ENCODE measurements at places on chromosomes 1 and 21.

- DNase-seq, result no peak
Measured at GRCh38 chr1:176601348-176601747, 138.4 kb downstream of the PAPPA2 start.

DNA sequence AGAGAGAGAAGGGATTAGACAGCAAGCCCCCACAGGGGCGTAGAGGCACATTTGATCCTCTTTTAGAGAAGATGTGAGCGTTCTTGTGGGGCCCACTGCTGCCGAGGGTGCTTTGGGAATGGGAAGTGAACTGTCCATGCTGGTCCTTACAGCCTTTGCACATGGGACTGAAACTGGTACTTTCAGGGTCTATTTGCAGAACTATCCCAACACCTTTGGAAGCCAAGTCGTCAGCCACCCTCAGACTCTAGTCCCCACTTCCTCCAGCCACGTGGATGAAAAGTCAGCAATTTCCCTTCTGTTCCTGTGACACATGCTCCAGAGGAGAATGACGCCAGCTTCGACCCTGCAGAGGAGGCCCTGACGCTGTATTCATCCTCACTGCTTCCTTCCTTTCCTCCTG, 2.6 kb upstream of the RAB7B start:
- DNase-seq, result no peak

DNA sequence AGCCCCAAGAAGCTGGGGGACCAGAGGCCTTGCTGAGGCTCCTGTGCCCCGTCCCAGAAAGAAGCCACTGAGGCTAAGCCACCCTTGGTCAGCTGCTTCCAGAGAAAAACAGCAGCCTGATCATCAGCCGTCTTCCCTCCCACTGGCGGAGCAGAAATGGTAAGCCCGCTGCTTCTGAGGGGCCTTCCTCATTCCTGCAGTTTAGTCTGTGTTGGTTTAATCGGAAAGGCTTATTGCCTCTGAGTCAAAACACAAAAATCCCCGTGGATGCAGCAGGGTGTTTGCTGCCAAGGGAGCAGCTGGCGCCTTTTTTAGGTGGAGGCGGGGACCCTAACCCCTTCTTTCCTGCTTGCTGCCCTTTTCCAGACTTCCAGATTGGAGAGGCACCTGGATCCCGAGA, 33.9 kb downstream of the SPSB1 start:
- DNase-seq, result no peak

GRCh38 chr21:35254006-35254764, 205.1 kb upstream of the RUNX1 start:
- no peak for DNase-seq

DNA sequence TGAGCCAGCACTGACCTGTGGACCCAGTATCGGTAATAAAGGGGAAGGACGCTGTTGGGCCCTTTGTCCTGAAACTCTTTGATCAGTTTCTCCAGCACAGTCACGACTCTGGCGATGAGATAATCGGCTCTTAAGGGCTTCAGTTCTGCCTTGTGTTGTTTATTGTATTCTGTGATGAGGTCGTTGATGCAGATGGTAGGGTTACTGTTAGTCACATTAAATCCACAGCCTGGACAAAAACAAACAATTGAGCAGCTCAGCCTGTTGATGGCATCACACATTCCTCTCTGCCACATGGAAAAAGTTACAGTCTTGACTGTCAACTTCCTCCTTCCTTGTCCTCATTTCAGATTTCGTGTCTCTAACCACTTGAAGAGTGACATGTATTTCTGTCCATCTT, 57.6 kb downstream of the SIM2 start:
- DNase-seq, result no peak

DNA sequence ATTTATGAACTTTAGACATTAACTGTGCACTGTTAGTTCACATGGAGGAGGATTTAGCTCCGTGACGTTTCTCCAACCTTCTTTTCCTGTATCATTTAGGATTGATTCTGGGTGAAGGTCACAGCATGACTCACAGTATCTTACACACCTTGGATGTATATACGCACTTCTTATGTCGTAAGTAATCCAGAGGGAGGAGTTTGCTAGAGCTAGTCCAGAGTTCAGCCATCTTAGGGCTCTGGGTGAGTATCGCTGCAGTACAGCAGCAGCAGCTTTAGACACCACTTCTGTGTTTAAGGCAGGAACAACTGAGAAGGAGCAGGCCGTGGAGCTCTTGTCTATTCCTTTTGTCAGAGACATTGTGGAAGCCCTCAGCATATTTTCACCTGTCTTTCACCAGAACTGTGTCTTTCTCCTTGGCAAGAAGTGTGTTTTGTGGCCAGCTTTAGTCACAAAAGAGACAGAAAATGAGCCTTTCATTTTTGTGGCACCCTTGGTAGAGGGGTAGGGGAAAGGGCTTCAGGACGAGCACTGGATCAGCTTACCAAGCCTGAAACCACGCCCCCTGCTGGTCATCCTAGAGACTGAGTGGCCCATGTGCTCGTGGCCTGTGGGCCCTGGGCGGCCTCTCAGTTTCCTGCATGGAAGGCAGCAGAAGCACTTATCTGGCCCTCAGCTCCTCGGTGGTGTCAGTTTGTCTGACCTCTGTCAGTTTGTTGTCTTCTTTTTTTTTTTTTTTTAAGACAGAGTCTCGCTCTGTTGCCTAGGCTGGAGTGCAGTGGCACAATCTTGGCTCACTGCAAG, 64.0 kb downstream of the ADARB1 start:
- peak; percentile 63 for DNase-seq

DNA sequence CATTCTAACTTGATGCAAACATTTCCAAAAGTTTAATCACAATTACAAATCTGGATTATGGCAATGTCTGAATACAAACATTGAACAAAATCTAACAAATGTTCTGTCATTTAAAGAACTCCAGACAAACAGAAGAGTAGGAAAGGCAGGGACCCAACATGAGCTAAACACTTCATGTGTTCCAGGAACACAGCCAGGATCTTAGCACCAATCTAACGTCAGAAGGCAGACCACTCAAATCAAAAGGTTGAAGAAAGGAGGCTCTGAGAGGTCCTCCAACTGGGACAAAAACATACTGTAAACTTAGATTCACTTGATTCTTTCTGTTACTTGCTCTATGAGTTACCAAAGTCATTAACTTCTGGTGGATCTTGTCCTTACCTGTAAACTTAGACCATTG, 374.0 kb downstream of the NEGR1 start:
- DNase-seq, result no peak

DNA sequence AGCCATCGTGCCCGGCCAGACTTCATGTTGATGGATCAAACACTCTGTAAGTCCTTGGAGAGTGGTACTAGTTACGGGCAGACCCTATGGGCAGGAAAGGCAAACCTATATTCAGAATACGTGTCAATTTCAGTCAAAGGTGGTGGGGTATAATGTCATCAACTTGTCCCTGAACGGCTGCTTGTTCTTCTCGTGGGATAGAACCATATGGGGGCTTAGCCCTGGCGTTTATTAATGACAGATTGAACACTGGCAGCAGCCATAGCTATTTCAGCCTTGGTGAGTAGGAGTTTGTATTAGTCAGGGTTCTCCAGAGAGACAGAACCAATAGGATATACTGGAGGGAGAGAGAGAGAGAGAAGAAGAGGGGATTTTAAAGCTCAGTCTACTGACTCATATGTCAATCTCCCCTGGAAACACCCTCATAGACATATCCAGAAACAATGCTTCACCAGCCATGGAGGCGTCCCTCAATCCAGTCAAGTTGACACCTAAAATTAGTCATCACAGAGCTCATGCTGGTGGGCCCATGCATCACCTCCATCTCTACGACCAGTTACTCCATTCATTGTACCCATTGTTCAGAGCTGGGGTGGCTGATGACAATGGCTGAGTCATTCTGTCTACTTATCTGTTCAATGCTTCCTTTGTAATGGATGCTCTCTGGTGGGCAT, 16.1 kb upstream of the AQP10 start:
- no peak for DNase-seq

DNA sequence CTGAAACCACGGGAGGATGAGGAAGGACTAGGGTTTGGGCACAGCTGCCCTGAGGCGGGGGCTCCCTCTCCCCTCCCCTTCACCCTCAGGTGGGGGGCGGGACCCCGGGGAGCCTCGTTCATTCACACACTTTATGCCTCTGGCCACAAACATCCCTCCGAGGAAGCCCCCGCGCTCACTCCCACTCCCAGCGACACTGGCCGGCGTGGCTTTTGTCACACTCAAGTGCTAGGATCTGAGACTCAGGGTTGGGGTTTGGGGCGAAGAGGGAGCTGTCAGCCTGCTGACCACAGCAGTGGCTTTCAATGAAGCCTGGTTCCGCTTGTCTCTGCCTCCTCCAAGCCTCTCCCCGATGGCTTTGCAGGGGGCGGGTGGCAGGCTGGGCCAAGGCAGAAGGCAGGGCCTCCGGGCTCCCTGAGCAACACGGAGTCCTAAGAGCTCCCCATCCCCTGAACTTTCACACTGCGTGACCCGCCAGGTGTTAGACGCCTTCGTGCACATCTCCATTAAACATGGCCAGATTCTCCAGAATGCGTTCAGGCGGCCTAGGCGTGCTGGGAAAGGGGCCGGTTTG, 178.1 kb downstream of the NPHP4 start:
- DNase-seq, result no peak

- no peak for DNase-seq
Measured at GRCh38 chr1:74197255-74197654, 721 bp downstream of the LRRIQ3 start.

DNA sequence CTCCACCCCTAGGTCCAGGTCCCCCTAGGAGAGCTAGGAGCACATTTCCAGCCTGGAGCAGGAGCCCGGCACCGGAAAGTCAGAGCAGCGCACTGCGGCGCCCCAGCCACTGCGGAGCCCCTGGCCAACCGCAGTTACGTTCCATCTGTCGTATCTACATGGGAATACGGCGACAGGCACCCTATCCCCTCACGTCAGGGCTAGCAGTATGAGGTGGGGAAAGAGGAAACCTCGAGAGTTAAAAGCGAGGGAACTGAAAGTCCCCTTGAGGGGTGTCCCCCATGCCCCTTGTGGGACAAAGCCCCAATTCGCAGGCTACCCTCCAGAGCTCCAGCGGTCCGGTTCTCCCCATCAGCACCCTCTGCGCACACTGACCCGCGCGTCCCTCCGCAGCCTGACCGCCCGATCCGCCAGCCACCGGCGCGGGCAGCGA, 995 bp downstream of the COLGALT2 start:
- DNase-seq, result no peak

- no peak for DNase-seq
Measured at GRCh38 chr1:229058111-229058561, 212.8 kb upstream of the RAB4A start.

DNA sequence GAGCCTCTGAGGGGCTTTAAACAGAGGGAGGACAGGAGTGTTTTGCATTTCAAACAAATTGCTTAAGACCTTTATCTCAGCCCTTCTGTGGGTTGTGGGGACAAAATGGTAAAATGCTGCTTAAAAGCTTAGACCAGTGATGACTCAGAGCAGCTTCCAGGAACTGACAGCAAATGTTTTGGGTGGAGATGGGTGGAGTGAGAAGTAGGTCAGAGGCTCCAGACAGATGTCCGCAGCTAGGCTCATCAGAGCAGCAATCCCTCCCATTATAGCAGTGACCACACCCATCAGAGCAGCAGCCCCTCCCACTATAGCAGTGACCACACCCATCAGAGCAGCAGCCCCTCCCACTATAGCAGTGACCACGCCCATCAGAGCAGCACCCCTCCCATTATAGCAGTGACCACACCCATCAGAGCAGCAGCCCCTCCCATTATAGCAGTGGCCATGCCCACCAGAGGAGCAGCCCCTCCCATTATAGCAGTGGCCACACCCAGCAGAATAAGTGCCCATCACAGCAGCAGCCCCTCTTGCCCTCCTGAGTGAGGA, 532.2 kb downstream of the MATN1 start:
- DNase-seq, result no peak
